Non-pigmented ciliary epithelial cell (primary cell): ENCODE measurements at places on chromosomes 6 and 20.

- DNase-seq: no peak
Observed at GRCh38 chr20:50582591-50583234, 72.5 kb downstream of the PTPN1 start.

DNA sequence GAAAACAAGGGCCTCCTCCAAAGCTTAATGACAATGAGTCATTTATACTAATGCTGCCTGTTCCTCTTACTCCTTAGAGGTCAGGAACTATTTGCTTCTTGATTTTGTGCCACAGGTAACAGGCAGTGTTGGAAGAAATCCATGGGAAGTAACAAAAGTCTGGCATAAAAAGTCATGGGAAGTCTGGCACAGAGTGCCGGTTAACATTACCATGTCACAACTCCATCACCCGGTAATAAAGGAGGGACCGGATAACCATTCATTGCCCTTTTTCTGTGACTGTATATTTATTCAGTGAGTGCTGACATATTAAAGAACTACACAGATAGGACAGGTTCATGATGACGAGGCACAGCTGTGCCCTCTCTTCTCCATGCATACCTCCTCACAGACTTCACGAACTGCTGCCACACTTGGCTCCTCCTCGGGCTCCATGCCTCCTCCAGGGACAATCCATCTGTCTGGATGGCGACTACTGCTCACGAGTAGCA is 50.9 kb downstream of the NUDT3 start:
- DNase-seq: no peak

GRCh38 chr6:150720774-150721233 is 121.1 kb downstream of the PLEKHG1 start:
- DNase-seq: peak; percentile 65

DNA sequence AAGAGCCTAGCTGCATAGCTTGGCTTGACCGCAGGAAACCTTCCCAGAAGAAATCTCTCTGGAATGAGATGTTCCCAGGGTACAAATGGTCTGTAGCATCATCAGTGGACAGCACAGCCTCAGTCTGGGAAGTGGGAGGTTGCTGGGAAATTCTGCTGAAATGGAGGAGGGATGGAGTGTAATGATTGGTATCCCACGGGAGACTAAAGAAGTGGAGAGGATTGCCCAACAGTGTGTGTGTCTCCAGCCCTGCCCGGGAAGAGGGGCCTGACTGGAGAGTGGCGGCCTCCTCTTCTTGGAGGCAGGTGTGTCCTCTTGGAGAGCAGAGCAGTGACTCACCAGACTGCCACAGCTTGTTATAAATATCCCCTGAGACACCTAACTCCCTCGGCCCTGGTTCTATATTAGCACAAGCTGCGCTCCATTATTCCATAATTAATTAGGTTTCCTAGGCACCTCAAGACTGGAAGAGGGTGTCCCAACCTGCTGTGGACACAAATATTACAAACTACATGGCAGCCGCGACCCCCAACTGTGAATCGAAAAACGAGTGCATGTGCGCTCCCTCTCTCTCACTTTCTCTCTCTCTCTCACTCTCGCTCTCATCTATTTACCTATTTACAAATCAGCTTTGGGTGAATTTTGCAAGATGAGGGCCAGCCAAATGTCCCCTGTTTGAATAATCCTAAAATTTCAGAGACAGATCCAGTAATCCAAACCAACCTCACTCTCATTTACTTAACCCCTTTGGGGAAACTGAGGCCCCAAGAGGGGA is 68.8 kb downstream of the FGD2 start:
- no peak for DNase-seq

DNA sequence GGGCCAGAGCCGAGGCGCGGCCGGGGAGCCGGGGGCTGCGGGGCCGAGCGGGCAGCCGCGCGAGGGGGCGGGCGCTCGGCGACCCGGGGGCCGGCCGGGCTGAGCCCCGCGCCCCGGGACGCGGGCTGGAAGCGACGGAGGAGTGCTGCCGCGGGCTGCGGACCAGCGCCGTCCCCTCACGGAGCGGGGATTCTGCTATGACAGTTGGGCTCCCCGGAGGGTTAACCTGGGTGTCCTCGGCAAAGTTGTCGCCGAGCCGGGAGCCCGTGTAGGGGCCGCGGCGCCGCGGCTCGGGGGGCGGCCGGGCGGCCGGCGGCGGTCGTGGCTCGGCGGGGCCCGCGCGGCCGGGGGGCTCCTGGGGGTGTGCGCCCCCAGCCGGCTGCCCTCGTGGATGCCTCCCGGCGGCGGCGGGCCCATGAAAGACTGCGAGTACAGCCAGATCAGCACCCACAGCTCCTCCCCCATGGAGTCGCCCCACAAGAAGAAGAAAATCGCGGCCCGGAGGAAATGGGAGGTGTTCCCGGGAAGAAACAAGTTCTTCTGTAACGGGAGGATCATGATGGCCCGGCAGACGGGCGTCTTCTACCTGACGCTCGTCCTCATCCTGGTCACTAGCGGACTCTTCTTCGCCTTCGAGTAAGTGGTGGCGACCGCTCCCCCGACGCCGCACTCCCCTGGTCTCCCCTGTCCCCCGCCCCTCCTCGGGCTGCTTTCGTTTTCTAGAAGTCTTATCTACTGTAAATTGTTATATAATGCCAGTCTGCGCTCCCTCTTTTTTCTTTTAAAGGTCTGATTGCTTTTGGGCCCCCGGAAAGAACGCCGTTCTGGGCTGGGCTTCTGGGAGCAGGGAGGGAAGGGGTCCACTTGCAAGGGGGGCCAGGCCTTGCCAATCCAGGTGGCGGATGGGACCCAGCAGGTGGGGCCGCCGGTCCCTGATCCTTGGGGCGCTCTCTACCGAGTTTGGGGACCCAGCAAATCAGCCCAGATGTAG is 936 bp downstream of the ZDHHC14 start:
- no peak for DNase-seq

GRCh38 chr6:37502703-37503291 is 3.1 kb upstream of the CCDC167 start:
- DNase-seq: no peak

DNA sequence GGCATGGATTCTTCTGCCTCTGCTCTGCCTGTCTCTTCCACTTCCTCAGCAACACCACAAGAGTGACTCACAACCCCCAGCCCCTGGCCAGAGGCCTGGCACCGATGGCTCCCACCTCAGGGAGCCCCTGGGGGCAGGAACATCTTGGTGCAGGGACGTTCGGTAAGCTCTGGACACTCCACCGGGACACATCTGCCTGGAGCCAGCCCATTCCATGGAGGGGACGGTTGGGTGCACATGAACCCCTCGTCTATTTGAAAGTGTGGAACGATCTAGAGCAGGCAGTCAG is 246.5 kb downstream of the ERMARD start:
- no peak for DNase-seq

DNA sequence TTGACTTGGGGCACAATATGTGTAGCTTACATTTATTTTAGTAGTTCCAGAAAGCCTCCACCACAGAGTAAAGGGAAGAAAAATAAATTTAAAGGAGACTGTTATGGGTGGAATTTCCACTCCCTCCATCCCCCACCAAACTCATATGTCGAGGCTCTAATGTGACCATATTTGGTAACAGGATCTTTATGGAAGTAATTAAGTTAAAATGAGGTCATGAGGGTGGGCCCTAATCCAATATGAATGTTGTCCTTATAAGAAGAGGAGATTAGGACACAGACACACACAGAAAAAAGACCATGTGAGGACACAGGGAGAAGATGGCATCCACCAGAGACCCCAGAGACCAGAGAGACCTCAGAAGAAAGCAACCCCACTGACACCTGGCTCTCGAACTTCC is 189.7 kb downstream of the EDN1 start:
- DNase-seq: no peak

DNA sequence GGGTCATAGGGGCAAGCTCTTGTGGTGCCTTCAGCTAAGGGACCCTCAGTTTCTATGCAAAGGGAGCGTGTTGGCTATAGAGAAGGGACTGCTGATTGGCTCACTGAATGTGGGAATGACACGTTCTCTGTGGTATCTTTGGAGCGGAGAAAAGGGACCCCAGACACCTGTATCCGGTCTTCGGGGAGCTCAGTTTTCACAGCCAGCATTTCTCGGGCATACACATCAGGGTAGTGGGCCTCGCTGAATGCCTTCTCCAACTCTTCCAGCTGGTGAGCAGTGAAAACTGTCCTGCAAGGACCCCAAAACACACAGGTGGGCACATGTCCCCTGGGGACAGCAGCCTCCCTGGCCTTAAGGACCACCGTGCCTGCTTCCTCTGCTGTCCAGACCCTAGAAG is 3.3 kb downstream of the VSX1 start:
- DNase-seq: no peak

DNA sequence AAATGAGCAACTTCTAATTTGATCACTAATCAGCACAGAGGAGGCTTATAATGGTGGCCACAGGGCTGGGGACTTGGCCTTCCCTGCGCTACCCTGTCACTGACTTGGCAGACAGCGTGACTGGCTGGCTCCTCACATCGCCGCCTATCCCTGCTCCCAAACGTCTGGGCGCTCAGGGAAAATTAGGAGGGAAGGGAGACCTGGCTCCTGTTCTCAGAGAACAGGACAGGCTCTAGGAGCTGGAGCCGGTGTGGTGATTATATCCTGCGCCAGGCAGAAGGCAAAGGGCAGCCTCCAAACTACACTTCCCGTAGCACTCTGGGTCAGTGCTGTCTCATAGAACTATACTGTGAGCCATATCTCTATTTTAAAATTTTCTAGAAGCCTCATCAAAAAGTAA is 53.4 kb downstream of the VEGFA start:
- no peak for DNase-seq

GRCh38 chr20:57445298-57445697 is 54.1 kb downstream of the RBM38 start:
- DNase-seq: no peak

DNA sequence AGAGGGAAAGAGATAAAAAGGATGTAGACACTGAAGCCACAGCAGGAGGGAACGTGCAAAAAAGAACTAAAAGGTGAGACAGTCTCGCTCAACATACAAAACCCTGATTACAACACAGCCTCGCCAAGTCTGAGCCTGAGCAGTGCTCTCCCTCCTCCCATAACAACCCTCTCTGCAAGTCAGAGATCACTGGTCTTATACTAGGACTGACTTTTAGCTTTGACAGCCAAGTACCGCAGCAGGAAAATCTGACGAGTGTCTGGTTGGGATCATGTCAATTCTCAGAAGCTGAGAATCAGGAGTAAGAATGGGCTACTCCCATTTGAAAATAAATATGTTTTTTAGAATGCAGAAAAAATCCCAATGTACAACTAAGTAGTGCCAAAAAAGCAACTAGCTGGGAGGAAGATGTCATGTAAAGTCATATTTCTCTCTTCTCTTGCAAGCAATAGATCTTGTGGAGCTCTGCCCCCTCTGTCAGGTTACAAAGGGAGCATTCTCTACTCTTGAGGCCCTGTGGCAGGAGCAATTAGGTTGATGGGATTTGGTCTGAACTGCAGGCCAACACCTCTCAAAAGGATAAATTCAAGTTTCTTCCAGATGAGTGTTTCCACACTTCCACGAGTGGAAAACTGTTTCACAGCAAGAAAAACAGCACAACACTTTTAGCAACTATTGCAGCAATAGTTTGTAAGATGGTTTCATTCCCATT is 118.9 kb upstream of the COL21A1 start:
- DNase-seq: no peak

DNA sequence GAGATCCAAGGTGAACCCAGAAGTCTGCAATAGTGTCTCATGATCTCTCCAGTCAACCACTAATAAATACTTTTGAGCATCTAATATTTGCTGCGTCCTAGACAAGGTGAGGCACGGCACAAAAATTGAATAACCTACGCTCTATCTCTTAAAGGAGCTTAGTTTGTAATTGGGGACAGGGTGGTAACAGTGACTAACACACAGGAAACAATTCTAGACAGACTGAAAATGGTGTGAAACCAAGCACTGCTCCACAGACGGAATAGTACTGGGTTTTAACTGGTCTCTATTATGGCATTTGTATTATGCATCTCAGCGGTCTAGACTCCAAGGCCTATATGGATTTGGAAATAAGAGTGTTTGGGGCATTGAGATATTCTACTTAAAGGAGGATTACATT is 120.1 kb downstream of the CLIC5 start:
- no peak for DNase-seq

GRCh38 chr6:24761193-24761835 is 13.4 kb upstream of the GMNN start:
- DNase-seq: no peak

- no peak for DNase-seq
Observed at GRCh38 chr20:40654876-40655275, 34.2 kb downstream of the MAFB start.

GRCh38 chr20:8183526-8183925 is 51.5 kb downstream of the PLCB1 start:
- no peak for DNase-seq

DNA sequence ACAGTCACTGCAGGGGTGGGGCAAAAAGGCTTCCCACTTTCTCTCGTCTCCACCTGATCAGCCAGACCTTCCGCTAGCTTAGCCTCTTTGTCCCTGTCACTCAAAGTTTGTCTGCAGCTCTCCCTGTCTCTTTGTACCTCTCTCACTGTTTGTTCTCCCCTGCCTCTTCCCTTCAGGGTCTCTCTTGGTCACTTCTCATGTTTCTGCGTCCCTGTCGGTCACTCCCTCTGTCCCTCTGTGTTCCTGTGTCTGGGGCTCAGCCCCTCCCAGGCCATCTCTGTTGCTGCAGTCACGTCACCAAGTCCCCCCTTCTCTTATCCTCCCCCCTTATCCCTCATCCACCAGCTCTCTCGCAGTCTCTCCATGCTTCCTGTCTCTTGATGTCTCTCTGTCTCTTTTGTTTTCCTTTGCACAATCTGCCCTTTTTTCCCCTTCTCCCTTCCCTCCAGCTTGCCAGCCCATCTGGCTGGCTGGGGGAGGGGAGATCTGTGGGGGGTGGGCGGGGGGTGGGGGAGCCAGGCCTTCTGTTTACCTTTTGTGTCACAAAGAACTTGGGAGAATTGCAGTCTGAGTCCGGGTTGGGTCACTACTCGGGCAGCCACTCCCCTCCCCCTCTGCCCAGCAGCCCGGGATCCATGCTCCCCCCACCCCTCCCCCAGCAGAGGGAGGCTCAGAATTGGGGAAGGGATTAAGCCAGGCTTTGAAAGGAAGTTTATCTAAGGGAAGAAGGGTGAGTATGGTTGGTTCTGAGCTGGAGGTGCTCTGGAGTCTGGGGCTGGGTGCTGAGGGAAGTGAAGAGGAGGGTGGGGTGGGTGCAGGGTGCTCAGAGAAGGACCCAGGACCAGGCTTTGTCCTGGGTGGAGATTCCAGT is 32.3 kb downstream of the FOXP4 start:
- no peak for DNase-seq

DNA sequence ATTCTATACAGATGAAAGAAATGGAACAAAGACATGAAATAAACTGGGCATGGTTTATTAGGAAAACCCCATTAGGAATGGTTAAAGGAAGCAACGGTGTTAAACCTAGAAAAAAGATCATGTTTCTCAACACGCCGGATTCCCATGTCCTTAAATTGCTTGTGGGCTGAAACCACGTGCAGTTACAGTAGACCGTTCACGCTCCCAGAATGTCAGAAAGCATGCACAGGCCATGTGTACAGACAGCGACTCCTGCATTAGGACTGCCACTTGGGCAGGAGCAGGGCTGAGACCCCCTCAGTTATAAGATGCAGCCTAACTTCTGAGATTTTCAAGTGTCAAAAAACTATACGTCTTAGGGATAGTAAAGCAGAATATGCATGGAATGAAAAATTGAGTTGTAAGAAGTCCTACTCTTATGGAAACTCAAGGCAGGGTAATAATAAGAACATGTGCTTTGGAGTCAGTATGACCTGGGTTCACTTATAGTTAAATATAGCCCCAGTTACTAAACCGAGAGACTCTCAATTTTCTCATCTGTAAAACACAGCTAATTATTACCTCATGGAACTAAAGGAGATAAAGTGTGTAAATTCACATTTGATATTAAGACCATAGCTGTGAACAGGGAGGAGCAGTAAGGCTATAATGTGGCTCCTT is 174.0 kb upstream of the UST start:
- no peak for DNase-seq
